AG09319 (cell line): ENCODE measurements at places on chromosomes 4 and X.

- DNase-seq: no peak
Measured at GRCh38 chr4:148254621-148255343, 187.4 kb downstream of the NR3C2 start.

DNA sequence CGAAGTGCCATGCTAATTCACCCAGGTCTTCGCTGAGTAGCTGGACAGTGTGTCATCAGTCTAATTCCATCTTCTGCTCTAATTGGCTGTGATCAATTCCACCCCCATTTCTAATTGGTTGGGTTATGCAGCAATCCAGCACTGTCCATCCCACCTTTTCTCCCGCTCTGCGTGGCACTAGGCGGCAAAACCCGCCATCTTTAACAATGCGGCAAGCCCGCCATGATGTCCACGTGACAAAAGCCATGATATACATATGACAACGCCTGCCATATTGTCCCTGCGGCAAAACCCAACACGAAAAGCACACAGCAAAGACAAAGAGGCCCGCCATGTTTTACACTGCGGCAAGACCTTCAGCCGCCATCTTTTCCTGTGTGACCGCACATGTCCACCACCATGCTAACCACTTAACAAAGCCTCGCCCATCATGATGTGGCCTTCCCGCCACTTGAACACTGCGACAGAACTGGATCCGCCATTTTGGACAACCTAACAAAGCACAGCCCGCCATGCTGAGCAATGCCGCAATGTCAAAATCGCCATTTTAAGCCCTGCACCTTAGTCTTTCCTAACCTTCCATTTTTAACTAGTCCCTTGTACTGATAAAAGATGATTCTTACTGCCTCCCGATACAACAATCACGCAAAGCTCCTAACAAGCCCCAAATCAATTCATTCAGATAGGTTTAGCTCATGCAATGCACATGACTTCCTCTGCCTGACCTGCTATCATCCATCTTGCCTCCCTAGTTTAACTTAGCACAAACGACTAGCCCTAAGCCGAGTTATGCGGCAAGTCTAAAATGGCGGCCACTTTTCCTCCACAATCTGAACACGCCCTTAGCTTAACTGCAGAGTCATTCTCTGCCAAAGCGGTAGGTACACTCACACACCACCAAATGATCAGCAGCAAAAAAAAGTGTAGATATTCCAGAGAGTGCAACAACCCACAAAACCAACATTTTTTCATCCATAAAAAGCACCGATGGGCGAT is 288.3 kb downstream of the CHIC1 start:
- DNase-seq: peak; percentile 90

DNA sequence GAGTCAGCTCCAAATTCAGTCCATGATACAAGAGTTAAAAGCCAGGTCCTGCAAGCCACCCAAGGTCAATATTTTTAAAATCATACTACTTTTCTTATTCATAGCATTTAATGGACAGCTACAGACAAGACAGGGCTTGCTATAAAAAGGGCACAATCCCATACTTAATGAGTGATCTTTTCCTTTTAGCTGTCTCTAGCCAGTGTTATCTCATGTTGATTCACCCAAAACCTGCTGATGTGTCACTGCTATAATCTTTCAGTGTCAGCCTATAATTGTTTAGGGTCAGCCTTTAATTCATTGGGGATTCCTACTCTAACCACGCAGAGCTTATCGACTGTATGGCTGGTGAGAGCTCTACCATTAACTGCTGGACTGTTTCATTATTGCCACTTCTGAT is 51.2 kb upstream of the HCCS start:
- DNase-seq: no peak

DNA sequence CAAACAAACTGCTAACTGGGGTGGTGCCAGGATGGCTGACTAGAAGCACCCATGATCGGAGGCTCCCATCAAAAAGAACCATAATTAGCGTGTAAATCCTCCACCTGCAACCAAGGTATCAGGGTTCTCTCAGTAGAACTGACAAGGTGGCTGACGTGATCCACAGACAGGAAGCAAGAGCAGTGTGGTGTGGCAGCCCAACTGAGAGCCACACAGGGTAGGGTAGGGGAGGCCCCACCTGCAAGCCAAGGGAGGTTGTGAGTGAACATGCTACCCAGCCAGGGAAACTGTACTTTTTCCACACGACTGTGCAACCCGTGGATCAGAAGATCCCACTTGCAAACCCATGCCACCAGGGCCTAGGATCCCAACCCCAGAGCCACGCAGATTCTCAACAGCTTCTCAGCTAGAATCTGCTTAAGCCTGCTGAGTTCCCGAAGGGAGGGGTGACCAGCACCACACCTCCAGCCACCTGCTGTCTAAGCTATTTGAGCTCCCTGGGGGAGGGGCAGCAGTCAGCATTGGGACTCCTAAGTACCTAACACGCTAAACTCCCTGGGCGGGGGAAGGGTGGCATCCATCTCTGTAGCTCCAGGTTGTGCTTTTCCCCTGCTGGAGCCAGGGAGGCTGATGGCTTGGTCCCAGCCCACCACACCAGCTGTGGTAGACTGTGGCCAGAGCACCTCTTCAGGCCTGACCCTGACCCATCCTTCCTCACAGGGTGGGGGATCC is 425.1 kb downstream of the GPM6A start:
- no peak for DNase-seq

GRCh38 chr4:90078440-90078839 is 48.8 kb upstream of the CCSER1 start:
- no peak for DNase-seq

GRCh38 chr4:116705466-116705865 is 379.9 kb downstream of the TRAM1L1 start:
- DNase-seq: no peak

DNA sequence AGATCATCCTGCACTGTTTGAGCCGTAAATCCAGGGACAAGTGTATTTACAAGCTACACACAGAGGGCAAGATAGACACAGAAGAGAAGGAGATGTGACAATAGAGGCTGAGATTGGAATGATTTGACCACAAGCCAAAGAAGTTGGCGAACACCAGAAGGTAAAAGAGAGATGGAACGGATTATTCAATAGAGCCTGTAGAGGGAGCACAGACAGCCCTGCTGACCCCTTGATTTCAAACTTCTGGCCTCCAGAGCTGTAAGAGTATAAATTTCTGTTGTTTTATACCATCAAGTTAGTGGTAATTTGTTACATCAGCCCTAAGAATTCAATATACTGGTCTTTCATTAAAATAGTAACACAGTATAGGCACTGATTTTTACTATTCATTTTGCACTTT is 447.8 kb downstream of the FAT4 start:
- DNase-seq: no peak

GRCh38 chr4:169484485-169484884 is 127.9 kb downstream of the NEK1 start:
- DNase-seq: no peak

GRCh38 chr4:7007944-7008343 is 35.2 kb upstream of the TADA2B start:
- DNase-seq: no peak

DNA sequence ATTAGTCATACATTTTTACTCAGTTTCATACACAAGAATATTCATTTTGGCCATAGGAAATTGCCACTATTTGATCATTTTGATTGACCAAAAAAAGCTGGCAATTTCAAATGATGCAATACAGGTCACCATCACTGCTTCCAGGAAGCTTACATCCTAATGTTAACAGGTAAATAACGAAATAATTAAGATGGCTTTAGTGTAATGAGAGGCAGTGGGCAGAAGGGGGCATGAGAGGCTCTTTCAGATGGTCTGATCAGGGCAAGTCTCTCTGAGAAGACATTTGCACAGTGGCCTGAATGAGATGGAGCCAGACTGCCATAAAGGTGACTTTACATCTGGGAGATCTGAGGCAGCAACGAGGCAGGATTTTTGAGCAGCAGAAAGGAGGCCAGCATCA is 170.7 kb downstream of the SLIT2 start:
- DNase-seq: no peak

- DNase-seq: no peak
Measured at GRCh38 chr4:15163284-15163645, 161.0 kb downstream of the CPEB2 start.

- DNase-seq: no peak
Measured at GRCh38 chr4:165096776-165097175, 15.9 kb downstream of the TMEM192 start.

- no peak for DNase-seq
Measured at GRCh38 chrX:76931518-76931917, 504.0 kb downstream of the MAGEE1 start.

GRCh38 chrX:148268673-148269072 is 231.7 kb upstream of the AFF2 start:
- no peak for DNase-seq

GRCh38 chr4:47462799-47463234 is 685 bp downstream of the COMMD8 start:
- DNase-seq: no peak

DNA sequence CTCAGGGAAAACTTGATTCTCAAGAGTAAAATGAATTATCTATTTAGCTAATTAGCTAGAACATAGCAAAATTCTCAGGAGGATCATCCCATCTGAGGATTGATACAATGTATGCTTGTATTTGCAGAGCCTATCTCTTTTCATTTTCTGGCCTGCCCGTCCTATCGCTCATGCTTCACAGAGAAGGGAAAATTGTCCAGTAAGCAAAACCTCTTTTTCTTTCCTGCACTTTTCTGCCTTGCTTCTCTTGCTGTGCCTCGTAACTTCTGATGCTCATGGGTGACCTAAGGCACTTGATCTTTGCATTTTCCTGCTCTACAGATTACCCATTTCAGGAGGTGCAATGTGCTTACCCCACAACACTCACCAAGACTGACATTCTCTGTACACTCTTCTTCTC is 88.1 kb downstream of the GBA3 start:
- no peak for DNase-seq

DNA sequence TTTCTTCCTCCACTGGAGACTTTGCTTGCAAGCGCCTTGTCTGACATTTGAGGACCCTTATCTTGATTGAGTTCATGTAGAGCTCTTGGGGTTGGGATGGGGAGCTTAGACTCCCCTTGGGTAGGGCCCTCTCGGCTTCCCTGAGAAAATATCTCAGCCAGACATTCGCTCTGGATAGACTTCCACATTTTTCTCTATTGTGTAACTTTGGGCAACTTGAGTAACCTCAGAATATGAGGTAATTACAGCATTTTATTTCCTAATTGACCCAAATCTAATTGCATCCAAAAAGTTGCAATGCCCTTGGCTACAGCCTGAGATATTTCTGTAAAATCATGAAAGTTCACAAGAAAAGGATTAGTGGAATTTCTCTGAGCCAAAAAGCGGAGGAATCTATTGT is 102.8 kb upstream of the MXRA5 start:
- peak; percentile 46 for DNase-seq

DNA sequence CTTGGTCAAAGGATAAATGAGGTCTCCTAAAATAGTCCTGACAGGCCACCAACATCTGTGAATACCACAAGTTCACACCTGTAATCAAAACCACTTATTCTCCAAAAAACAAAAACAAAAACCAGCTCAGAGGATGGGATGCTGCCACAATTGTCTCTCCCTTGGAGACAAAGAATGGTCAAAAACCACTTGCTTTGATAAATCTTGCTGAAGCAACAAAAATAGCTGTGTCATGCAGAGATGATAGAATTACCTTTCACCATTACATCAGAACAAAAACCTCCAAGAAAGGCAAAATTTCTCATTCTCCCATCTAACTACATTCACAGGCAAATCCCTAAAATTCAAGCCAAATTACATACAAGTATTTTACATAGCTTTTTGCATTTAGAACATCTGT is 180.4 kb downstream of the MAML3 start:
- DNase-seq: no peak

DNA sequence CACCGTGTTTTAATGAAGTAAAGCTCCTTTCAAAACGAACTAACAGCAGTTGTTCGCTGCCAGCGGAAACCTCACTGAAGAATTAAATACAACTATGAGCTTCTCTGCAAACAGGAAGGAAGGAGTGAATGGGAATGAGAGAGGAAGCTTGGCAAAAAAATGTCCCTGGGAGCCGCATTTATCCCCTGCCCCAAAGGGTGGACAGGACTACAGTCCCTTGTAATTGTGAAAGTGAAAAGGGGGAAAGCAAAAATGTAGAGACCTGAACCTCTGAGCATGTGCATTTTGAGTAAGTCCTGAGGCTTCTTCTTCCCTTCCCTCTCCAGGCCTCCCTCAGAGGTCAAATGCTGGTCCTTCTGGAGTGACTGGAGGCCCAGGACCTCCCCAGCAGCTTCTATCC is 53.8 kb upstream of the BMP2K start:
- DNase-seq: no peak

DNA sequence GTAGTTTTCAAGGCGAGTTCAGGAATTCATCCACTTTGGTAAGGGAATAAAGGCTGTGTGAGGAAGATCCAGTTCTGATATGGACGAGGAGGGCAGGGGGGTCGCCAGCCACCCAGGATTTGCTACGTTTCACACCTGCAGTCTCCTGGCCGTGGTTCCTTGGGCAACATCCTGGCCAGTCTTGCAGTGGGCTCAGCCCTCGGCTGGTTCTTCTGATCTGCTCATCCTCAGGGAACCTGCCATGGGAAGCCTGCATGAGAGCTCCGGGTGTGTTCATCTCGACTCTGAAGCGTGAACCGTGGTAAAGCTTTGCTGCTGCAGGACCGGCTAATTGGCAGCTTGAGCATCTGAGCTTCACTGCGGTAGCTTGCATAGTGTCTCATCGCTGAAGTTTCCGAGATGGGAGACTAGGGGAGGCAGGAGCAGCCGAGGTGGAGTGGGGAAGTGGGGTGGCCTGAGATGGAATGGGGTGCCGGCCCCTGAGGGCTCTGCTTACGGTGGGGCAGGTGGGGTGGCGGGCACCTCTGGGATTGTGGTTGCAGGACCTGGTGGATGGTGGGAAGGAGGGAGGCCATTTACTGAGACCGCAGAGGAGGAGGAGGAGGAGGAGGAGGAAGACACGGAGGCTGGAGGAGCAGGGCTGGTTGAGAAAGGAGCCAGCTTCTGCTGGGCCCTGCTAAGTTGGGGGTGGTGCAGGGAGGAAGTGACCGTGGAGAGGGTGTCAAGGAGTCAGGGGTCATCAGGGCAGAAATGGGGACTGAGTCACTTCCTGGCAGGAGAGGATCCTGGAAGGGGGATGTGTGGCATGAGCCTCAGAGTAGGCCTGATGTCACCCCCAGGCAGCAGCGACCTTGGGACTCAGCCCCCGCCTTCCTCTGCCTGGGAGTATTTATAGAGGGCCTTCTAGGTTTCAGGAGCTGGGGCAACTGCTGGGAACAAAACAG is 213.1 kb upstream of the PSAPL1 start:
- peak; percentile 16 for DNase-seq

GRCh38 chr4:165005352-165005925 is 26.4 kb upstream of the TRIM60 start:
- no peak for DNase-seq

DNA sequence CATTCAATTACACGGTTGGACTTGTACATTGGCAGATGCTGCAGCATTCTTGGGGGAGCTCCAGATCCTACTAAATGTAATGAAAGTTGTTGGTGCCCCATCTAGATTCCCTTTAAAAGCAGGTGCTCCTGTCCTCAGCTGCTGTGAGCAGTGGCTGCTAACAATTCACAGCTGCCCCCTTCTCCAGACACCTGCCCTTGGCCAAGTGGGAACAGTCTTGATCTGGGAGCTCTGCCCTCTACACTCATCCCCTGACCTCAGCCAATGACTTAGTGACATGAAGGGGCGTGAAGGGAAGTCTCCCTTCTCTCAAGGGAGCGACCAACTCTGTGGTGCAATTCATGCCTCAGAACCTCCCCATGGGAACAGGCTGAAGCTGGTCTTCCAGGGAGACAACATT is 125.7 kb downstream of the EIF4E start:
- DNase-seq: no peak
